ENCODE measurements at places on chromosomes 3 and 15.

DNA sequence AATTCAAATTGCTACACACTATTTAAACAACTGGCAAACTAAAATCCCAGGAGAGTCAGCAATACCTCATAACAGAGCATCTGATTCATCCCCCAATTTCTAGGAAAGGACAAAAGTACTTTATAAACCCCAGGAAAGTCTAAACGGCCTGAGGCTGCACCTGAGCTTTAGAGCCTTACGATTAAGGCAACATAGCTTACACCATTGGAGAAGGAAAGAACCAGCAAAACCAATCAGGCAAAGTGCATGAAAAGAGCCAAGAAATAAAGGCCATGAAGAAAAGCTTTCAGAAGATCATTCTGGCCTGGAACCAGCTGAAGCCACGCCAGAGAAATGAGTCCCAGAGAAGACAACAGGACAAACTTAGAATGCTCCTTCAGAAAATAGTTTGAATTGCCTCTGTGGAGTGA, 48.1 kb downstream of the PTPN9 start:
- peak overlapping the region; percentile 68 for H3K27ac ChIP-seq
- H3K4me3 ChIP-seq = peak overlapping the region; percentile 6
- H3K27me3 ChIP-seq = no peaks in the 10 kb centered on the region
- DNase-seq = peak; percentile 71

DNA sequence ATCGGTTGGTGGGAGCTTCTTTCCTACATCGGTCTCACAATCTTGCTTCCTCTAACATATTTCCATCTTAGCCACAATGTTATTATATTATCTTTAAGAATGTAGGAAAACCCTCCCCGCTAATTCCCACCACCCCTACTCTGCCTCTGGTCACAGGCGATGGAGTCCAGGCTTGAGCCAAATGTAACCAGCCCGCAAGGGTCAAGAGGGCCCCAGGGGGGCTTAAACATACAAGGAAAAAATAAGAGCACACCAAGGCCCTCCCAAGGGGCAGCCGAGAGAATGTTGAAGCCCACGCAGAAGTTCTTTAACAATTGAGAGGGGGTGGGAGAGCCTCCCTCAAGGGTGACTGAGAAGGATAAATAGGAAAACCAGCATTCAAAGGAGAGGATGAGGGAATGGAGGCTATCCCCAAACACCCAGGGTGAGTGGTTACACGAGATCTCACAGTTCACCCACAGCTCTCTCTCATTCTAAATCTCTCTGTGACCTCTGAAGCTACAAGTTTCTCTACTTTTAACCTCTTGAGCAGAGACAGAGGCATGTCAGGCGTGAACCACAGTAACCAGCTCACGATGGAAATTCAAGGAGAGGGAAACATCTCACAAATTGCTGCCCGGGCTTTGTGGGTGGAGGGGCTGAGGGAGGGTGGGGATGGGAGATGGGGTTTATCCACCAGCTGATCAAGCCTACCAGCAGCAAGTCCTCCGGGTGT, 31.4 kb upstream of the UACA start:
- peak overlapping the region; percentile 78 for H3K27ac ChIP-seq
- H3K27me3 ChIP-seq = no peaks in the 10 kb centered on the region
- no peak overlapping the region for H3K4me3 ChIP-seq
- peaks cover 9% of the 10 kb centered on the region for H3K4me1 ChIP-seq
- no peak for DNase-seq
- no peaks in the 10 kb centered on the region for H3K36me3 ChIP-seq

DNA sequence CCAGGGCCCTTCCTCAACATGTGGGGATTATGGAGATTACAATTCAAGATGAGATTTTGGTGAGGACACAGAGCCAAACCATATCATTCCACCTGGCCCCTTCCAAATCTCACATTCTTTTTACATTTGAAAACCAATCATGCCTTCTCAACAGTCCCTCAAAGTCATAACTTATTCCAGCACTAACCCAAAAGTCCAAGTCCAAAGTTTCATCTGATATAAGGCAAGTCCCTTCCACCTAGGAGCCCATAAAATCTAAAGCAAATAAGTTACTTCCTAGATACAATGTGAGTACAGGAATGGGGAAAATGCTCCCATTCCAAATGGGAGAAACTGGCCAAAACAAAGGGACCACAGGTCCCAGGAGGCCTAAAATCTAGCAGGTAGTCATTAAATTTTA, 309.5 kb upstream of the SLITRK3 start:
- no peak overlapping the region for H3K4me3 ChIP-seq
- no peaks in the 10 kb centered on the region for H3K36me3 ChIP-seq
- no peaks in the 10 kb centered on the region for H3K4me1 ChIP-seq

DNA sequence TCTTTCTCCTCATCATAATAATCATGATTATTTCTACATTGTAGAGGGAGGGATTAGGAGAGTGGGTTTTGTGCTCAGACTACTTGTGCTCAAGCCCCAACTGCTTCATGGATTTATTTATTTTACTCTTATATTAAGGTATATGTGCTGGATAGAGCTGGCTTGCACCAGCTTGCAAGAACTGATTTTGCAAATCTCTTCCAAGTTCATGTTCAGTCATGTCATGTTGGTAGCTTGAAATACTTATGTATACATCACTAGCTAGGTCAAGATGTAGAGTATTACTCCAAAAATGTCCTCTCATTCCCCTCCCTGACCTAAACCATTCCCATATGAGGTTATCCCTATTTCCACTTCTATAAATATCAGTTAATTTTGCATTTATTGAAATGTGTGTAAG, 293.9 kb upstream of the RBMS3 start:
- H3K27me3 ChIP-seq = no peaks in the 10 kb centered on the region
- H3K4me1 ChIP-seq = no peaks in the 10 kb centered on the region
- no peaks in the 10 kb centered on the region for H3K36me3 ChIP-seq
- H3K4me3 ChIP-seq = no peak overlapping the region

GRCh38 chr15:61175024-61175423, 54.1 kb downstream of the RORA start:
- H3K27me3 ChIP-seq = no peaks in the 10 kb centered on the region
- peaks cover 5% of the 10 kb centered on the region for H3K4me1 ChIP-seq
- no peaks in the 10 kb centered on the region for H3K36me3 ChIP-seq
- no peak for DNase-seq

DNA sequence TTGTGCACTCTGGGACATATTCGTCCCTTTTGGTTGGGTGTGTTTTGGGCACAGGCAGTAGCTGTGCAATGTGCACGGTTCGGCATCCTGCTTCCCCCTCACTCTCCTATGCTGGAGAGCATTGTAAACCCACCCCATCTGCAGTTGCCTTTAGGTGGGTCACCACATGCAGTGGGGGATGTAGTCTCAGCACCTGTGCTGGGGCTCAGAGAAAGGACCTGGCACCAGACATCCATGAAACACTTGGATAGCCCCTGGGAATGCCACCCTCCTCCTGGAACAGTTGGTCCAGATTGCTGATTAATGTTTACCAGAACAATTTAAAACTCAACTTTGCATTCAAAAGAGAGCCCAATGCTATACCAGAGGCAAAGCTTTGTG, 123.9 kb upstream of the MEF2A start:
- H3K36me3 ChIP-seq = no peaks in the 10 kb centered on the region
- H3K4me1 ChIP-seq = peaks cover 41% of the 10 kb centered on the region
- DNase-seq = no peak

DNA sequence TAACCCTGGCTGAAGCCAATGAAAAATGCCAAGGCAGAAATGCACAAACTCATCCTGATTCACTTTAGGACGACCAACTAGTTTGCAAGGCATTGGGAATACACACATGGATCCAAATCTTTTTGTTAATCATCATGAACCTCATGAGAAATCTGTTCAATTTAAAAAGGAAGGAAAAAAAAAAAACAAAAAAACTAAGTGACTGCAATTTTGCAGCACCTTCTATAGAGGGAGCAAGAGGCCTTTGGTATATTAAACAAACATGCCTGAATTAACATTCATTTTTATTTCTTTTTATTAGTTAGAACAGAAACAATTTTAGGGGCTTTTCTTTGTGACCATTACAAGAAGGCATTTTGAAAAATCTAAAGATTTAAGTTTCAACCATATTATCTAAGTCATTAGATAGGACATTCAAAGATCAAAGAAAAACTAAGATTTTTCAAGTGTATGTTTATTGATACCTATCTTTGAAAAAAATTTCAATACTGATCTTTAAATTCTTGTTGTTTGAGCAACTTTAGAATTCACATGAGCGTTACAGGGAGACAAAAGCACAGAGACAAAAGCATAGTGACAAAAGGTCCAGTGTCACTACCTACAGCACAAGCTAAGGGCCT, 182.4 kb downstream of the CBLB start:
- H3K4me1 ChIP-seq = no peaks in the 10 kb centered on the region
- no peak for DNase-seq
- H3K27ac ChIP-seq = no peak overlapping the region
- no peak overlapping the region for H3K4me3 ChIP-seq
- H3K27me3 ChIP-seq = no peaks in the 10 kb centered on the region
